Activated naive CD8-positive, alpha-beta T cell treated with anti-CD3 and anti-CD28 coated beads for 36 hours (primary cell): ENCODE measurements at places on chromosomes 2 and 18.

DNA sequence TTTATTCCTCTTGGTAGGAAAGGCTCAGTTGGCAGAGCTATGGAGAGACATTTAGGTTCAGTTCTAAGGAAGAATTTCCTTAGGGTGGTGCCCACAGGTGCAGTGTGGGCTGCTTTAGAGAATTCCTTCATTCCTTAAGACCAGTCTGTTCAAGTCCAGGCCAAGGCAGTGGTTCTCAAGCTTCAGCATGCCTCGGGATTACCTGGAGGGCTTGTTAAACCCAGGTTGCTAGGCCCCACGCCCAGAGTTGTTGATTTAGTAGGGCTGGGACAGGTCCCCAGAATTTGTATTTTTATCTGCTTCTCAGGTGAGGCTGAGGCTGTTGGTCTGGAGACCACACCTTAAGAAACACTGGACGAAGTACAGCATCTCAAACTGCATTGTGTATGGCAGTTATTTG lies 68.9 kb downstream of the CERS6 start:
- no peak for DNase-seq

- no peak for DNase-seq
Measured at GRCh38 chr2:36277146-36277808, 78.3 kb upstream of the CRIM1 start.

- no peak for DNase-seq
Measured at GRCh38 chr2:118843483-118844132, 3.8 kb downstream of the EN1 start.

- DNase-seq: no peak
Measured at GRCh38 chr2:239806758-239807434, 218.2 kb downstream of the NDUFA10 start.

DNA sequence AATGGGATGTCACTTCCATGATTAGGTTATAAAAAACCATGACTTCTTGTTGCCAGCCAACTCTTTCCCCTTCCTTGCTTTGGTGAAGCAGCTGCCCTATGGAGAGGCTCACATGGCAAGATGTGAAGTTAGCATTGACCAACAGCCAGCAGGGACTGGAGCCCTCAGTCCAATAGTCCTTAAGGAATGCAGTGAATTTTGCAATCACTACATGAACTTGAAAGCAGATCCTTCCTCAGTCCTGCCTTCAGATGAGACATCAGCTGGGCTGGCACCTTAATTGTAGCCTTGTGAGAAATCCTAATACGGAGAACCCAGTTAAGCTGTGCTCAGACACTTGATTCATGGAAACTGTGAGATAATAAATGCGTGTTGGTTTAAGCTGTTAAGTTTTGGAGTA lies 61.8 kb downstream of the ATP8B1 start:
- no peak for DNase-seq

DNA sequence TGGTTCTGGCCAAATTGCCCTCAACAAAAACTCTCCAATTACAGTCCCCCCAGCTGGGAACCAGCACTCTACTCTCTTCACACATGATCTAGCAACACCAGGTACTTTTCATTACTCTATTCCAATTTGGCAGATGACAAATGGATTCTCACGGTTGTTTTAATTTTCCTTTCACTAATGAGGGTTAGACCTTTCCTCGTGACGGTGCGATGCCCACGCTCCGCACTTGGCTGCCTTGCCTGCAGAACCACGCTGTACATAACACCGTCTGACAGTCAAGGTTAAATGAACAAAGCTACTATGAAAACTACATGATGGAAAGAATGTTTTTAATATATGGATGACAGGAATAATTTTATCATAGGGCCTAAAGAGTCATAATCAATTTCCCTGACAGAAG lies 141.5 kb downstream of the FBXO15 start:
- DNase-seq: no peak

DNA sequence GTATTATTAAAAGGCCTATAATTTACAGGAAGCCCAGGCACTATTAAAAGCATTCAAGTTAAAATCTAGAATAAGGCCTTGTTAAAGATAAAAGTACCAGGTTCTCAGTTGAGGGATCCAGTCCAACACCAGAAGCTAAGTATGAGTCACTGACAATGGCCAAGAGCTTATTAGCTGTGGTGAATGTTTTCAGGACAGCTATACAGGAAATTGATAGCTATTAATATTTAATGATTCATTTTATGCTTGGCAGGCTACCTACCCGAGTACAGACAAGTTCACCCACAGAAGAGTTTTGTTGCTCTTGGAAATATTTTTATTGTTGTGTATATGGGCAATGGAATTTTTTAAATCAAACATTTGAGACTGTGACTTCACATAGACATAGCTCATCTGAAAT lies 729.6 kb upstream of the ZNF804A start:
- no peak for DNase-seq

DNA sequence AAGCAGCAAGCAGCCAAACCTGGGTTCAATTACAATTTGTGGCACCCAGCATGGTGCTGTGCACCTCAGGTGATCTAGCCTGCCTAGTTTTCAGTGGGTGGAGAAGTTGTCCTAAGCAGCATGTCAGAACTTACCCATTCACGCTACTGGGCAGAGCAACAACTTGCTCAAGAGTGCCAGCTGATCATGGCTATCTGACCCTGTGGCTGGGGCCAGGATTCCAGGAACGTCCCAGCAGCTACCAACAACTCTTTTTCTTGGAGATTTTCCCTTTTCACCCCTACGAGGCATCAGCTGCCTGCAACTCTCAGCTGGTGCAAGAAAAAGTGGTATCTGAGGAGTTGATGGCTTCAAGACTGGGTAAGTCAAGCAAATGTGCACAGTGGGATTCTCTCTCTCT lies 83.5 kb downstream of the SH3YL1 start:
- no peak for DNase-seq

- no peak for DNase-seq
Measured at GRCh38 chr2:160315337-160315736, 115.3 kb upstream of the ITGB6 start.

DNA sequence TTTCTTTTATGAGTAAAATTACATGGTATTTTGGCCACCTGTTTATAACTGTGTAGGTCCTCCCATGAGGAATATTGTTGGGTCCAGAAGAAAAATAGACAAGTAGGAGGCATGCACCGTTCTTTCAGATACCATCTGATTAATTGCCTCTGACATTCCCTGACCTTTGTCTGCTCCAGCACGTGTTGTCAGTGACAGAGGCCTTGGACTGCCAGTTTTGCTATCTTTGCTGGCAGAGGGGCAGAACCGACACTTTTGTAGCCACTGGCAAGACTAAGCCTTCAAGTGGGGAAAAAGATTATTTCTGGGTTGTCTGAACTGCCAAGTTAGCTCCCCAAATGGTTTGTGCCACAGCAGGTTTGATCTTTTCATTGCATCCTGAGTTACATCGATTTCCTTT lies 276.9 kb downstream of the CAMKMT start:
- no peak for DNase-seq

DNA sequence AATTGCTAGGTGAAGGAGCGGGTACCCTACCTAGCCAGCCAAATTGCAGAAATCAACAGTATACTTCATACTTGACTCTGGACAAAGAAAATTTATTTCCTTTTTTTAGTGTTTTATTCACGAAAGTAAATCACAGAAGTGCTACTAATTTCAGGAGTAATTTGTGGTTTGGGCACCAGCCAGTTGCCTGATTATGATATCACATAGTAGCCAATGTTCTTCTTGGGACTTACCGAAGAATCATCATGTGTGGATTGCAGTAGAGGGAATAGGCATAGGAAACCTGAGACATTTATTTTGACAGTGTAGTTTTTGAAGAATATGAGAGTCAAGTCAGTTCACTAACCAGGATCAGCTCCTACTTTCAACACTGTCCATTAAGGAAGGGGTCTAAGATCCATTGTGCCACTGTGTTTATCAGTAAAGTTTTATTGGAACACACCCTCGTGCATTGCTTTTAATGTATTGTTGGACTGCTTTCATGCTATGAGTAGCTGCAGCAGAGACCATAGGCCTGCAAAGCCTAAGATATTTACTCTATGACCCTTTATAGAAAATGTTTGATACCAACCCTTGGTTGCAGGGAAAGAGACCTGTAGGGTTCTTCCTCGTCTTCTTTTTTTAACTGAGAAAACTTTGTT lies 32.1 kb downstream of the TNFRSF11A start:
- no peak for DNase-seq

DNA sequence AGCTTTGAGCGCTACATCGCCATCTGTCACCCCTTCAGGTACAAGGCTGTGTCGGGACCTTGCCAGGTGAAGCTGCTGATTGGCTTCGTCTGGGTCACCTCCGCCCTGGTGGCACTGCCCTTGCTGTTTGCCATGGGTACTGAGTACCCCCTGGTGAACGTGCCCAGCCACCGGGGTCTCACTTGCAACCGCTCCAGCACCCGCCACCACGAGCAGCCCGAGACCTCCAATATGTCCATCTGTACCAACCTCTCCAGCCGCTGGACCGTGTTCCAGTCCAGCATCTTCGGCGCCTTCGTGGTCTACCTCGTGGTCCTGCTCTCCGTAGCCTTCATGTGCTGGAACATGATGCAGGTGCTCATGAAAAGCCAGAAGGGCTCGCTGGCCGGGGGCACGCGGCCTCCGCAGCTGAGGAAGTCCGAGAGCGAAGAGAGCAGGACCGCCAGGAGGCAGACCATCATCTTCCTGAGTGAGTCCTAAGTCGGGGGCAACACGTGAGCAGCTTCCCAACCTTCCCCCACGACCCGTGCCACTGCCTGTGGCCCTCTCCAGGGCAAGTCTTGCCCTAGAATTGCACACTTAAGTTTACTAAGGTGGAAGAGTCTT lies 928 bp downstream of the GPR39 start:
- no peak for DNase-seq

DNA sequence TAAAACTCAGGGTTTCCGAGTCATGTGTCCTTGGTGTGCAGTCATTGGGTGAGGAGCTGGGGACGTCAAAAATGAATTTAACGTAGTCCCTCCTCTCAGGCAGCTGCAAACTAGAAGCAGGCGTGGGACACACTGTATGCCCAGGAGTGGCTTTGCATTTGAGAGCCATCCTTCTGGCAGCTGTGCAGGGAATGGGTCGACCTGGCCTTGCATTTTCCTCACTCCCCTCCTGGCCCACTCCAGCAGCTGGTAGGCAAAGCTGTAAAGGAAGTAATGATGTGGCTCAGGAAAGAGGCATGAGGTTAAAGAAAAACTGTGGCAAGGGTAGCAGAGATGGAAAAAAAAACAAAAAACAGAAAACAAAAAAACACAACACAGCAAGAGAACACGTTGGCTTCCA lies 46.5 kb downstream of the RNF144A start:
- no peak for DNase-seq

DNA sequence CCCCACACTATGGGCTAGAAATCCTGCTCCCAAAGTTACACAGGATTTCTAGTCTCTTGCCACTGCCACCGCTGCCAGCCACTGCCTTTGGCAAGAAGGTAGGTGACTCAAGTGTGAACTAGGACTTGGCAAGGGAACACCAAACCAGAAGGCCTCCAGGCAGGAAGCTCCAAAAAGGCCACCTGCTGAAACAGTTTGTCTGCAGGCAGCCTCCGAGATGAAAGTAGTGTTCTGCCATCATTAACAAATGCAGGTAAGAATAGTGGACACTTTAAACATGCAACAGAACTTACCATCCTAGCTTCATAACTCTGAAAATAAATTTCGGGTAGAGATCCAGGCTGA lies 3.9 kb downstream of the ANKRD44 start:
- DNase-seq: peak; percentile 31

GRCh38 chr2:72841462-72842125 lies 15.8 kb upstream of the EXOC6B start:
- no peak for DNase-seq

DNA sequence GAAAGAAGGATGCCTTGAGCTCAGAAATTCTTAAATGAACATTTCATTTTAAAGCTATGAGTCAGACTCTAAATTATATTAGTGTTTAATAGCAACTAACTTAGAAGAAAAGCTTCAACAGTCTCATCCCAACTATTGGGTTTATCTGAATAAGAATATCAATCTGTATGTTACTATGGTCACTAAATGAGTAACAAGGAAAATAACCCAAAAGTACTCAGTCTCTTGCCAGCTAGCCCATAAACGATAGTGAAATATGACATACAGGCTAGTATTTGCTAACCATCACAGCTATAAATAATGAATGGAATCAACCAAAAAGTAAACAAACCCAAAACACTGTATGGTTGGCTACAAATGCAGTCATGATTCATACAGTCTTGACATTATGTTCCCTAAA lies 174.9 kb downstream of the RAB3GAP1 start:
- DNase-seq: no peak

GRCh38 chr2:113164930-113165585 lies 8.7 kb upstream of the PSD4 start:
- DNase-seq: no peak

DNA sequence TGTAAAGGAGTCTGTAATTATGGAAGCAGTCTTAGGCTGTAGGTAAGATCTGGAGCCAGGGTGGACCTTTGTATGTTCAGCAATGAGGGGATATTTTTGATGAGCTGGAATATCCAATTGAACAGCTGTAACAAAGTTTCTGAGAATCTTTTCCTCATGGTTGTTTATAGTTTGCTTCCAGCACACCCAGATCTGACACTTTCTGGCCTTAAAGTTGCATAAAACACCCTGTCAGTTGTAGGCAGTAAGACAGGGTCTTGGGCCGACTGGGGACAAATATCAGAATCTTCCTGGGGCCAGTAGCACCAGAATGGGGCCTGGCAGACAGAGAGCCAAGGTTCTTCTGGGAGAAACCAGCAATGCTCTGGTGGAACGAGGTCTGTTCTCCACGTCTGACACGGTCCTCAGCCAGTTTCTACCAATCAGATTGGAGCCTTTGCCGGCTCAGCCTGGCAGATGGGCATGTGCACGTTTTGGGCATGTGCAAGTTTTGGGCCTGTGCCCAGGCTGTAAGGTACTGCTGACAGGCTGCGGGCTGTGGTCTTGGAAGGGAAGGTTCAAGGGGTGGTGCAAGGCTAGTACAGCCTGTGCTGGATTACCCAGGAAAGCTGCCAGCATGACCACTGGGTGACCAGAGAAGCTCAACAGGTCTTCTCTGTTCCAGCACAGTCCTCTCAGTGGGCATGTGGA lies 89.8 kb downstream of the PRKCE start:
- DNase-seq: no peak

DNA sequence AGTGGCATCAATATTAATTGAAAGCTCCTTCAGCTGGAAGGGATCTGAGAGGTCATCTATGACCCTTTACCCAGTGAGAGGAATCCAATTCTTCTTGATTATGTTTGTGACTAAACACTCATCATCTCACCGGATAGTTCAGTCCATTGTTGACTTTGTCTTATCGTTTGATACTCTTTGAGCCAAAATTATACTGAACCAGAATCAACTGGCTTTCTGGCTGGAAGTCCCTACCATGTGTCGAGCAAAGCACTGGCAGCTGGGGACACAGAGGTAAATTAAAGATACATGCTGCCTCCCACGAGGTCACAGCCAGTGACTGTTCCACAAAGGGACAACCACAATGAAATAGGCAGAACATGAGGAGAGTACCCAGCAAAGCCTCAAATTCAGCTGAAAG lies 91.4 kb upstream of the FHL2 start:
- DNase-seq: no peak
